ENCODE measurements at places on chromosomes 7 and 10. TPM values are rescaled to one million over a fixed set of nuclear protein-coding genes. Genes with fewer than 3 reads are reported as not detected.

The ANKRD30A gene
- total RNA-seq, result not detected

GRCh38 chr10:44280226-44281014 is 104.5 kb downstream of the CXCL12 start:
- H3K27ac ChIP-seq, result no peak overlapping the region
- H3K4me3 ChIP-seq, result no peak overlapping the region
- no peaks in the 10 kb centered on the region for H3K4me1 ChIP-seq
- no peaks in the 10 kb centered on the region for H3K36me3 ChIP-seq
- no peaks in the 10 kb centered on the region for H3K27me3 ChIP-seq

The LDB3 gene
- not detected for total RNA-seq

- DNase-seq, result no peak
- H3K4me1 ChIP-seq, result no peaks in the 10 kb centered on the region
- H3K27me3 ChIP-seq, result no peaks in the 10 kb centered on the region
These were observed 128.4 kb upstream of the FZD1 start for GRCh38 chr7:91135703-91136430.

- DNase-seq, result no peak
- H3K27me3 ChIP-seq, result no peaks in the 10 kb centered on the region
These were observed 84.4 kb upstream of the NANOS1 start for GRCh38 chr10:118944959-118945633.

The CUBN gene
- 4.7 TPM for total RNA-seq

The TYW1 gene
- 16.6 TPM for total RNA-seq

- H3K27ac ChIP-seq, result no peak overlapping the region
- no peak overlapping the region for H3K4me3 ChIP-seq
- H3K4me1 ChIP-seq, result peaks cover 6% of the 10 kb centered on the region
- no peaks in the 10 kb centered on the region for H3K27me3 ChIP-seq
- DNase-seq, result no peak
These were observed 1.9 kb downstream of the BRAF start for GRCh38 chr7:140922741-140923345.

- H3K4me1 ChIP-seq, result no peaks in the 10 kb centered on the region
- no peak overlapping the region for H3K4me3 ChIP-seq
- no peaks in the 10 kb centered on the region for H3K27me3 ChIP-seq
These were observed 186.9 kb downstream of the SNX10 start for GRCh38 chr7:26478550-26478949.

DNA sequence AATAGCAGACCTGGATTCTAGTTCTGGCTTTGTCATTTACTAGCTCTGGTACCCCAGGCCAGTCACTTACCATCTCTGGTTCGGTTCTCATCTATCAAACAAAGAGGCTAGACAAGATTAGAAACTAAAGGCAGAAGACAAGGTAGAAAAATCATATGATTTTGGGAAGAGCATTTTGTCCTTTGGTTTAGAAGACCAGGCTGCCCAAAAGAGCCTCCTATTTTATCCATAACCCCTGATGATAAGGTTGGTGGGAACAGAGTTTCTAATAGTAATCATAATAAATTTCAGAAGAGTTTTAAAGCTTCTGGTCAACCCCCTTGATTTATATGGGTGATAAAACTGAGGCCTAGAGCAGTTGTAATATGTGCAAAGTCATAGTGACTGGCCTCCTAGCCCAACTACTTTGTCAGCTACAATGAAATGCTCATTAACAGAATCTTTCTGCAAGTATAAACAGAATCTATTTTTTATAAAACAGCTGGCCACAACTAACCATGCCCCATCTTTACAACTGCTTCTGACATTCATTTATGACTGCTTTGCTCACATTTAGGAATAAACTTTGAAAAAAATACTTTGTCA is 23.4 kb downstream of the COX15 start:
- no peaks in the 10 kb centered on the region for H3K4me1 ChIP-seq
- H3K27ac ChIP-seq, result no peak overlapping the region
- no peak overlapping the region for H3K4me3 ChIP-seq

The NPFFR1 gene
- total RNA-seq, result not detected

DNA sequence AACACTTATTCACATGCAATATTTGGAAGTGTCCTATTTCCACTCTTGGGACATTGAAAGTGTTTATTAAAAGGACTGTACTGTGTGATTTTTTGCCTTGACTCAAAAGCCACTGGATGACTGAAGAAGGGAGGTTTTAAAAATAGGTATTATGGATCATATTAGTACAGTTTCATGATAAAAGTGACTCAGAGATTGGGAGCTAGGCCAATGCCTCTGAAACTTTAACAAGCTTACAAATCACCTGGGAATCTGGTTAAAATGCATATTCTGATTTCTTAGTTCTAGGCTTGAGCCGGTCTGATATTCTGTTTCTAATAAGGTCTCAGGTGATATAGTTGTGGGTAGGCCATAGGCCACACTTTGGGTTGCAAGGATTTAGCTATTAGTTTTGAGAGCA is 191.2 kb downstream of the PLXDC2 start:
- peaks cover 11% of the 10 kb centered on the region for H3K4me1 ChIP-seq
- H3K27me3 ChIP-seq, result no peaks in the 10 kb centered on the region
- no peak for DNase-seq

The COL26A1 gene
- total RNA-seq, result not detected

DNA sequence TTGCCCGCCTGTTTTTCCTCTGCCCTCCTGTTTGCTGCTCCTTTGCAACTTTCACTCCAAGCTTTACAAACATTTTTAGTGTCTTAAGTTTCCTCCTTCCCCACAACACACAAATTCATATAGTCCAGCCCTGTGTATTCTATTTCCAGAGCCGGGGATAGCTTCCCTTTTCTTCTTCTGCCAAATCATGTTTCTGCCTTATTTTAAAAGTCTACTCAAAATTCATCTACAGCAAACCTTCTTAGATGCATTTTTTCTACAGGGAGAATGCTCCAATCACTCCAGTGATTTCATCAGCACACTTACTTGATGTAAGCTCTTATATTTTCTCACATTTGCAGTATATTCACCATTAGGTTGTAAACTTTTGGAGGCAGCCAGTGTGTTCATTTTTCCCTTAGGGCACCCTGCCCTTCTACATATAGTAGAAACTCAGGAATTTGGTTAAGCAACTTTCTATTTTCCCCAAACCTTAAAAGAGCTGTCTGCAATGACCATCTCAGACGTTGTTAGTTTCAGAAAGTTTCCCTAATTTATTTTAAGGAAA is 12.4 kb upstream of the ACTA2 start:
- no peak overlapping the region for H3K4me3 ChIP-seq
- DNase-seq, result no peak
- H3K4me1 ChIP-seq, result peaks cover 2% of the 10 kb centered on the region
- no peak overlapping the region for H3K27ac ChIP-seq

DNA sequence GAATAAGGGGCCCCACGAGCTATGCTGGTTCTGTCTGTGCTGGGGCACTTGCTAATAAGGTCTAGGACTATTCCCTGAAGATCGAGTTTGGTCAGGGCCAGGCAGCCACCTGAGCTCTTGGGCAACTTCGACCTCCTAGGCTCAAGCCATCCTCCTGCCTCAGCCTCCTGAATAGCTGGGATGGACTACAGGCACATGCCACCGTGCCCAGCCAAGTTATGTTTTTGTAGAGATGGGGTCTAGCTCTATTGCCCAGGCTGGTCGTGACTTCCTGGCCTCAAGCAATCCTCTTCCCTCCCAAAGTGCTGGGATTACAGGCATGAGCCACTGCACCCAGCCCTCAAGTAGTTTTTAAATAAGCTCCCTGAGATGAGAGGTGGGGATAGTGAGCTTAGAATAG is 2.9 kb downstream of the ZP3 start:
- H3K27me3 ChIP-seq, result no peaks in the 10 kb centered on the region
- H3K27ac ChIP-seq, result no peak overlapping the region
- H3K36me3 ChIP-seq, result no peaks in the 10 kb centered on the region
- no peak for DNase-seq
- H3K4me1 ChIP-seq, result peaks cover 11% of the 10 kb centered on the region

GRCh38 chr7:43791665-43792064 is 33.2 kb downstream of the BLVRA start:
- peaks cover 9% of the 10 kb centered on the region for H3K36me3 ChIP-seq
- no peak for DNase-seq
- no peaks in the 10 kb centered on the region for H3K27me3 ChIP-seq
- H3K27ac ChIP-seq, result no peak overlapping the region

The ITPRID1 gene
- total RNA-seq, result not detected

DNA sequence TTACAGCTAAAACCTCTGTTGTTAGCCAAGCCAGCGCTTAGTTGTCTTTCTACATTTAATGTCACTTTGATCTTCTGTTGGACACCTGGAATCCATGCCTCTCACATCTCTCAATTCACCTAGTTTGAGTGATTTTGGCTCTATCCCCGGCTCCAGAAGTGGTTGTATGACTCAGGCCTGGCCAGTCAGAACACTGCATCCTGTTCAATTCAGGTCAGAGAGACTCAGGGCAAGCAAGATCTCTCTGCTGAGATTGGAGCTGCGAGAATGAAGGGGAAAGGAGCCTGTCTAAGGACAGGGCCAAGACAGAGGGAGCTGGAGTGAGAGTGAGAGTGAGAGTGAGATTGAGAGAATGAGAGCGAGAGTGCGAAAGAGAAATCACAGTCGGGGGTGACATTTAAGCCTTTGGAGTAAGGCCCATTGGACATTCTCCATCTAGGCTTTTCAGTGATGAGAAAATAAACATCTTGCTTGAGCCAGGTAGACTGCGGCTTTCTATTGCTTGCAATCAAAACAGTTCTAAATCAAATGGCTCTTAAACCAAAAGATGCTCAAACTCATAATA is 83.3 kb upstream of the DYNC1I1 start:
- DNase-seq, result no peak
- H3K4me3 ChIP-seq, result no peak overlapping the region
- no peaks in the 10 kb centered on the region for H3K4me1 ChIP-seq
- H3K36me3 ChIP-seq, result no peaks in the 10 kb centered on the region
- H3K27ac ChIP-seq, result no peak overlapping the region

GRCh38 chr10:14244147-14244546 is 86.6 kb downstream of the FRMD4A start:
- H3K36me3 ChIP-seq, result no peaks in the 10 kb centered on the region
- H3K27me3 ChIP-seq, result no peaks in the 10 kb centered on the region
- H3K27ac ChIP-seq, result no peak overlapping the region
- H3K4me3 ChIP-seq, result no peak overlapping the region
- no peaks in the 10 kb centered on the region for H3K4me1 ChIP-seq

GRCh38 chr7:130273081-130273932 is 6.6 kb downstream of the CPA2 start:
- H3K27me3 ChIP-seq, result peaks cover 3% of the 10 kb centered on the region
- peaks cover 4% of the 10 kb centered on the region for H3K4me1 ChIP-seq
- H3K36me3 ChIP-seq, result no peaks in the 10 kb centered on the region
- peak; percentile 51 for DNase-seq

DNA sequence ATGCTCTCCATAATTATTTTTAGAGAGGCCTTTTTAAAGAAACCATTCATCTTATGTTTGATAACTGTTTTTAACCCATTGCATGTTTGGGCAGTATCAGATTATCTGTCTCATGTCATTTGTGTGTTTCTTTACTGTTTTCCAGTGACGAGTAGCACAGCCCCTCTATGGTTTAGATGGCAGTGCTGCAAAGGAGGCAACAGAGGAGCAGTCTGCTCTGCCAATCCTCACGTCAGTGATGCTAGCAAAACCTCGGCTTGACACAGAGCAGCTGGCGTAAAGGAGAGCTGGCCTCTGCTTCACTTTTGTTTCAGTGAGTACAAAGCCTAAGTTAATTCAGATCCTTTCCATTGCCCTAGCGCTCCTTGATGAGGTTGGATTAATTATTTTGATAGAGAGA is 80.4 kb upstream of the GARIN1A start:
- no peak for DNase-seq
- no peak overlapping the region for H3K4me3 ChIP-seq
- no peaks in the 10 kb centered on the region for H3K27me3 ChIP-seq
- H3K36me3 ChIP-seq, result peaks cover 26% of the 10 kb centered on the region
- H3K27ac ChIP-seq, result no peak overlapping the region

DNA sequence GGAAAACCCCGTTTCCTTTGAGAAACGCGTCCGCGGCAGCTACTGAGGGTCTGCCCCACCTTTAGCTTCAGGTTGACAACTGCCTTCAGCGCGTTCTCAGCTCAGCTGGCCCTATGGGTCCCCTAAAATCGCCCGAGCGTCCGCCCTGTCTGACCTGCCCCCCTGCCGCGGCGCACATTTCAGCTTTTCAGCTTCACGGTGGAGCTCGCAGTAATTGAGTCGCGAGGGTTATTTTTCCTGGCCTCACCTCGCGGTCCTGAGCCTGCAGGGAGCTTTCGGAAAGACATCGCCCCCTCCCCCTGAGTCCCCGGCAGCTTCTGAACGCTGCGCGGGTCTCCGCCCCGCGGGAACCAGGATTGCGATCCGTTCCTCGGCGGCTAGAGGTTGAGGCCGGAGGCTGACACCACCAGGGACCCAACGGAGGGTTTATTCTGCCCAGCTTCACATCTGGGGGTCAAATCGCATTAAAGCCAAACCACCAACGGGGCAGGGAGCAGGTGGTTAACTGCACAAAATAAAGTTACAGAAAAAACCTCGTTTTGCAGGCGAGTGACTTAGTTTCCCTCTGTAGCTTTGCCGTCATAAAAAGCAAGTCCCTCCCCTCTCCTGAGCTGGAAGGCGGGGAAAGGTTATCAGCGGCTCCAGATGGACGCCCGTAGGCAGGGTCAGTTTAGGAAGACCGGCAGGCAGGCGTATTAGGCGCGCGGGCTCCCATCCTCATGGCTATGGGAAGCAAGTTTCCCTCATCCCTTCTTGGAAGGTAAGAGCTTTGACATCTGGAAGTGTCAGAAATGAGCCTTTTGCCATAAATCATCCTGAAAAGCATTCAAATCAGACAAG is 11.0 kb downstream of the TWIST1 start:
- H3K36me3 ChIP-seq, result no peaks in the 10 kb centered on the region
- peaks cover 22% of the 10 kb centered on the region for H3K4me1 ChIP-seq
- no peak overlapping the region for H3K27ac ChIP-seq
- no peak for DNase-seq

DNA sequence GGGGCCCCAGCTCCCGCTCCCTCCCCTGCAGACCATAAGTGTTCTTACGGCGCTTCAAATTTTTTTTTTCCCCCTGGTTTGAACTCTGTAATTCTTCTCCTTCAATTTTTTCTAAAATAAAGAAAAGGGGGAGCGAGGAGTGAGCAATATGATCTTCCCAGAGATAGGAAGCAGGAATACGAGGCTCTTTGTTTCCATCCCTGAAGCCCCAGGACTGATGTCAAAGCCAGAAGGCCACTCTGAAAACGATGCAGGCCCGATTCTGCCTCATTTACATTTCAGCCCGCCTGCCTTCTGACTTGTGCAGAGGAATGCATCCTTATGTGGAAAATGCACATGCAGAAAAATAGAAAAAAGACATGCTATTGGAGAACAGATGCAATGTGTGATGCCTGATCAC is 401.5 kb upstream of the MKI67 start:
- H3K36me3 ChIP-seq, result no peaks in the 10 kb centered on the region
- H3K4me3 ChIP-seq, result no peak overlapping the region
- no peaks in the 10 kb centered on the region for H3K27me3 ChIP-seq
- no peaks in the 10 kb centered on the region for H3K4me1 ChIP-seq

DNA sequence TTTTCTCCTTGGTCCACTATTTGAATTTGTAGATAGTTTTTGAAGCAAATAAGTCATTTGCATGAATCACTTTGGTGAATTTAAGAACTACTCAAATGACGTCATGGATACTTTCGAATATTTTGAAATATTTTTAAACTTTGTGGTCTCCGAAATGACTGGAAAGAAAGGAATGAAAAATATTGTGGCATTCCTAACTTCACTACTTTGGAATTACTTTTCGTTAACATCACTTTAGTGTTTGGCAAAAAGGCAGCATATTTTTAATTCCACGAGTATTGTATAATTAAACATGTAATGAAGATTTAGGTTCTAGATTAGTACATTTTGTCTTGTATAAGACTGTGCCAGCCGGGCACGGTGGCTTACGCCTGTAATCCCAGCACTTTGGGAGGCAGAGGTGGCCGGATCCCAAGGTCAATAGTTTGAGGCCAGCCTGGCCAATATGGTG is 35.3 kb upstream of the ZRANB1 start:
- H3K36me3 ChIP-seq, result no peaks in the 10 kb centered on the region
- no peaks in the 10 kb centered on the region for H3K4me1 ChIP-seq
- no peaks in the 10 kb centered on the region for H3K27me3 ChIP-seq
